ENCODE measurements at places on chromosomes 13 and 19.

DNA sequence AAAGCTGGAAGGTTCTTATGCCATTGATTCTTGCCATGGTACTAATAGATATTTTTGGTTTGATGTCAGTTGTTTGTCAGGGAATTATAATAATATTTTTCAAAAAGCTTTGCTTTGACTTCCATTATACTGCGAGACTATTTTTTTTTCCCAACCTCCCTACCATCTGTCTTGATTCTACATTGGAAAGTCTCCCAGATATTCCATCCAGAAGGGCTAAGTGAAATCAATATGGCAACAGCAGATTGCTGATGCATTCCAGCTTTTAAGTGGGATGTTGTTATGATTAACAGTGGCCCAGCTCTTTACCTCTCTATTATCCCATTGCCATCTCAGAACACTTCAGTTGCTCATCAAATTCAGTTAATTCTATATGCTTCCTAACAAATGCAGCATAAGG, 247.4 kb downstream of the OXGR1 start:
- DNase-seq: no peak

GRCh38 chr13:42048342-42048683, at the start of gene DGKH:
Gene DGKH (plus strand): TSS chr13:42048648. CDS start chr13:42048774, 126 bp downstream.
- no peak for DNase-seq

GRCh38 chr13:111249637-111250360, 70.6 kb upstream of the TEX29 start:
- no peak for DNase-seq

DNA sequence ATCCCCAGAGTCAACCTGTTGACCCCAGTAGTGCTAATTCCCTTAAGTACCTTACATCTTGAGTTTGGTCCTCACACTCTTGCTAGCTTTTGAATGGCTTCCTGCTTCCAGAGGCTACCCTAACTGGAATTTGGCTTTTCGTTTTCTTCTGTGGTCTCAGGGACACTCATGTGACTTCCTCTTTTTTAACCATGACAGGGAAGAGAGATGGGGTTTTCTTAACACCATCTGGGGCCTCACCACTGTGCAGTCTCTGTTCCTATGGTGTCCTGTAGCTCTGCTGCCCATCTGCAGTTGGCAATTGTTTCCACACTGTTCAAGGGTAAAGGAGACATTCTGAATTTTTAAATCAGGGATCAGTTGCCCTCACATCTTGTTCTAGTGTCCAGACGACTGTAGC, 66.7 kb downstream of the SLC10A2 start:
- no peak for DNase-seq

DNA sequence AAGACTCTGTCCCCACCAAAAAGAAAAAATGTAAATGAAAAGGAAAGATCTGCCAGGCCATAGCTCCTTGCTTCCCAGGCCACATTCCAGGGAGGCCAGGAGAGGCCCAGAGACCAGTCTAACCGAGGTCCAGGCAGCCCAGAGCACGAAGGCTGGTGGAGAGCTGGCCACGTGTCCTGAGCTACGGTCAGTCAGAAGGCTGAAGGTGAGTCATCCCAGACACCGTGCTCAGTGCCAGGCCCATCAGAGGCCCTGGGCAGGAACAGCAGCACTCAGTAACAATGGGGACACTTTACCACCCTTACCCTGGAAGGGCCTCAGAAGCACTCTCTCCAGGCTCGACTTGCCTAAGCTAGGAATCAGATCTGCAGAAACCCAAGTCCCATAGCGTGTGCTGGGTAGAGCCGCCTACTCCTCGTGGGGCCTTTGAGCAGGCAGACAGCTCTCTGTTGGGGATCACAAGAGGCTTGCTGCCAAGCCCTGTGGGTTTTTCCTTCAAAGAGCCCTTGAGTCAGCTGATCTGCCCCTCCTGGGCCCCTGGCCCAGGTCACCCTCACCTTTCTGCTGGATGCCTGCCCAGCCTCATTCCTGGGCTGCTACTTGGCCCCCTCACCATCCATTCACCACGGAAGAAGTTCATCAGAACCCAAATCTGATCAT, 11.6 kb upstream of the DNMT1 start:
- no peak for DNase-seq

DNA sequence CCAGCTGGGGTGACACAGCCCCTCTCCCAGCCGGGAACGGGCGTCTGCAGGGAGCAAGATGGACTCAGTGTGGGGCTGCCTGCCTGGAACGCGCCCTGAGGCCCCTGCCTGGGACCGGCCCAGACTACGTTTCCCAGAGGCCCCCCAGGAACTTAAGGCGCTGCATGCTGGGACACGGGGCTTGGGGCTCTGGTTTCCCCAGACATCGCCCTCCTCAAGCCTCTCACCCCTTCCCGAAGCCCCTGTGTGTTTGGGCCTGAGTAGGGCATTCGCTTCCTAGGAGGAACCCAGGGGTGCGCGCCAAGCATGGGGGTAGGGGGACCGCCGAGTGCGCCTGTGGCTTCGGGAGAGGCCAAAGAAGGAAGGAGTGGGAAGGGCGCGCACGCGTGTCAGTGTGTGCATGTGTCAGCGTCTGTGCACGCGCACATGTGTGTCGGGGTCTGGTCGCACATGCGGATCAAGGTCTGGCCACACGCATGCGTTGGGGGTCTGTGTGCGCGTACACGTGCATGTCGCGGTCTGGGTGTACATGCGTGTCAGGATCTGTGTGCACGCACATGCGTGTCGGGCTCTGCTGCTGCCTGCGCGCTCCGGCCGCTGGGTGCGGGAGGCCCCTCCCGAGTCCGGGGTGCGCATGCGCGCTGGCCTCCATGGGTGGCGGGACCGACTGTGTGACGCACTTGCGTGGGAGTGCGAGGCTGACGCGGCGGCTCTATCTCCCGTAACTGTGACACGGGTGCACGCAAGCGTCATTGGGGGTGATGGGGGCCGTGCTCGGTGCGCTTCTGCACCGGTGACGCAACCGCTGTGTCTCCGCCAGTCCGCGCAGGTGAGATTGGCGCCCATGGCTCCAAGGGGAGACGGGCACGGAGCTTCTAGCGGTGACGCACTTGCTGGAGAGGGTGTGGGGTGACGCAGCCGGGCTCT, 16.2 kb downstream of the ZNF331 start:
- peak; percentile 90 for DNase-seq

GRCh38 chr13:38527140-38527539, 159.7 kb upstream of the FREM2 start:
- no peak for DNase-seq

- no peak for DNase-seq
These were observed 19.9 kb downstream of the TINCR start for GRCh38 chr19:5547881-5548280.
